ENCODE measurements at places on chromosomes 13 and 19. TPM values are rescaled to one million over a fixed set of nuclear protein-coding genes. Genes with fewer than 3 reads are reported as not detected.

CBARP gene
- 1.9 TPM for total RNA-seq

EIF3K gene
- 320 TPM for total RNA-seq

C19orf85 gene
- not detected for total RNA-seq

CLC gene
- total RNA-seq = 0.23 TPM

SYT5 gene
- not detected for total RNA-seq

HIPK4 gene
- 0.10 TPM for total RNA-seq

HCST gene
- not detected for total RNA-seq

CXCL17 gene
- not detected for total RNA-seq

ZNF418 gene
- total RNA-seq = 1.4 TPM

NLRP11 gene
- 4.9 TPM for total RNA-seq

PEAK3 gene
- 0.06 TPM for total RNA-seq

RUBCNL gene
- total RNA-seq = 1.8 TPM
